Ecto neural progenitor cell (in vitro differentiated cells): ENCODE measurements at places on chromosomes 6 and 20.

DNA sequence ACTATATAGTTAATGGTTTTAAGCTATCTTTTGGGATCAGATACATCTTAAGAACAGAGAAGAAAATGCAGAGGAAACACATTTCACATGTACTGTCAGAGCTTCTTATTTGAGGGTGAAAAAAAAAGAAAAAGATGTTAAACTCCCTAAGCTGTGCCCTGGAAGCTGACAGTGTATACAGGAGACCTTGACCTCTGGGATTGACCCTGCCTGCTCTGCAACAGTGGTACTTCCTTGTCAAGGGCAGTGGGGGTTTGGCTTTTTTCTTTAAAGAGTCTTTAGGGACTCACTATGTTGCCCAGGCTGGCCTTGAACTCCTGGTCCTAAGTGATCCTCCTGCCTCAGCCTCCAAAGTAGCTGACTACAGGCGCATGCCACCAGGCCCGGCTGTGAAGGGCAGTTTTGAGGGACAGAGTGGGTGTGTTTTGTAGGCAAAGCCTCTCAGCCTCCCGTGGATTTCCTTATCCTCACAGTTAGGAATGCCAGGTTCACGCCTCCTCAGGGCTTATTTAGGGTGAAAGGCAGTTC lies 60.6 kb upstream of the SLC22A1 start:
- DNase-seq, result no peak

DNA sequence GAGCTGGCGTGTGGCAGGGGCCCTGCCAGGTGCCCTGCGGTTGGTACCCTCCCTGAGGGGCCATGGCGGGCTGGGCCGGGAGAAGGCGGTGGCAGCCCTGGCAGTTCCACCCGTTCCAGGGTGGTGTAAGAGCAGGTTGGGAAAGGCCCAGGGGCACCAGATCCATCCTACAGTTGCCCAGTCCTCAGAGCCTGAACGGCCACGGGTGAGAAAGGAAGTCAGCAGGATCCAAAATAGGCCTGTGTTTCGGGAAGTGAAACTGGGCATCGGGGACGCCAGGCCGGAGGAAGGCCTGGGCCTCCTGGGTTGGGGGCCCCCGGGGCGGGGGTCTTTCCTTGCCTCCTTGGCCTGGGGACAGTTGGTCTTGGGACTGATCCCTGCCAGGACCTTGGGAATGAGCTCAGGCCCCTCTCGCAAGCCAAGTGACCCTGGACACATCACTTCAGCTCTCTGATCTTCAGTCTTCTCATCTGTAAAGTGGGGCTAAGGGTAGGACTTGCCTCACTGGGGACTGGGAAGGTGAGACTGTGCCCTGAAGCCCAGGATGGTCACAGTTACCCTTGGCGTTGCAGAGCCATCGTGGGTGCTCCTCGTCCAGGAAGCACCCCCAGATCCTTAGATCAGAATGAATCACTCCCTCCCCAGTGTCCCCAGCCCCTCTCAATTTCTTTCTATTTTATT lies 18.1 kb upstream of the NOL4L start:
- DNase-seq, result no peak

- DNase-seq, result no peak
Measured at GRCh38 chr6:113451049-113451448, 406.1 kb upstream of the MARCKS start.

DNA sequence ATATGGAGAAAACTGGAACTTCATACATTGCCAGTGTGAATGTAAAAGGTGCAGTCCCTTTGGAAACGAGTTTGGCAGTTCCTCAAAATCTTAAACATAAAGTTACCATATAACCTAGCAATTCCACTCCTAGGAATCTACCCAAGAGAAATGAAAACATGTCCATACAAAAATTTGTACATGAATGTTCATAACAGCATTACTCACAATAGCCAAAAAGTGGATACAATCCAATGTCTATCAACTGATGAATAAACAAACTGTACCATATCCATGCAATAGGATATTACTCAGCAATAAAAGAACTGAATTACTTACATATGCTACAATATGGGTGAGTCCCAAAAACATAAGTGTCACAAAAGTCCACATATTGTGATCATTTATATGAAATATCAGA lies 48.7 kb upstream of the ERVFRD-1 start:
- DNase-seq, result no peak

- DNase-seq, result no peak
Measured at GRCh38 chr20:16011056-16011455, 562.2 kb downstream of the KIF16B start.

DNA sequence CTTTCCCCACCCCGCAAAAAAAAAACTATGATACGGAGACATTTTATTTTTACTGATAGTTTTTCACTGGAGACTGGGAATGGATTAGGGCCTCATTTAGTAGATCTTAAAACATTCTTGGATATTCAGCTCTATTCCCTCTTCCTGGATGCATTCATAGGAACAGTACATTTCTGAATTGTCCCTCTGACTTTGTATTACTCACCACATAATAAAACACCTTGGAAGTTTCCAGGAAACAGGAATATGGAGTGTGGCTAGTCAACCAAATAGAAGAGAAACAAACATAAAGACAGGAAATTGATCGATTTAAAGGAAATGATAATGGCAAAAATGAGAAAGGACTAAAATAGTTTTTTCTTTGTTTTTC lies 147.7 kb downstream of the GPX5 start:
- DNase-seq, result no peak

- peak; percentile 53 for DNase-seq
Measured at GRCh38 chr6:81075974-81076373, 676.5 kb downstream of the TENT5A start.

- peak; percentile 95 for DNase-seq
Measured at GRCh38 chr20:49982346-49983122, at the start of gene SNAI1. TSS of gene SNAI1 (plus strand) at chr20:49982980. CDS start at chr20:49983060, 80 bp downstream.

GRCh38 chr20:16514140-16514539 lies 59.1 kb downstream of the KIF16B start:
- no peak for DNase-seq

- no peak for DNase-seq
Measured at GRCh38 chr6:103617642-103618041, 1242.1 kb downstream of the HACE1 start.

DNA sequence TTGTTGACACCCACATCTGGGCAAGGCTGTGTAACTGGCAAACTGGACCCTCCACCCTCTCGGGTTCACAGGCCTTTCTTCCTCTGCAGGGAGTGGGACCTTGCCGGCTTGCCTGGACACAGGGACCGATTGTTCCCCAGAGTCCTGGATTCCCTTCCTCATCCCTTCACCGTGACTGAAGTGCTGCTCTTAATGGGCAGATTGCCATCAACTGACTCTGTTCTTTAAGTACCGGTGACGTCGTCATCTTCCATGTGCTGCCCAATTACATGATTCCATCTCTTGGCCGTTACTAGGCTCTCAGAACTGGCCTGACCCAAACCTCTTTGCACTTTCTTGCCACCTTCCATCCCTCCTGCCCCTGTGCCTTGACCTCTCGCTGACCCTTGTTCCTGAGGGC lies 85.4 kb downstream of the EYA4 start:
- DNase-seq, result no peak

- no peak for DNase-seq
Measured at GRCh38 chr6:108598305-108598863, 37.7 kb downstream of the FOXO3 start.

DNA sequence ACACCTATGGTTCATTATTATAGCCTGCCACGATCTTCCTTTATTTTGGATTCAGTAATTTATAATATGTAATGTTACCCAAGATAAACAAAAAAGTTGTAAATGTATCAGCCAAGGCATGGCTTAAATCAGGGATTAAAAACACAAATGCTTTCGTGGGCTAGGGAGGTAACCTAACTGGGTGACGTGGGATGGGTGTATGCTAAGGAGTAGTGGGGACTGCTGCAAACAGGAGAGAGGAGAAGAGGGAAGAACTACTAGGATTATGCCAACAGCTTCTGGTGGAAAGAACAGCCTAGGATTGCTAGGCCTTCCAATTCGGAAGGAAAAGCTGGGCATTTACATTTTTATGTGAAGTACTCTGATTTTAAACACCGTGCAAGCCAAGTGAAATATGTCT lies 244.8 kb upstream of the POU3F2 start:
- DNase-seq, result no peak

DNA sequence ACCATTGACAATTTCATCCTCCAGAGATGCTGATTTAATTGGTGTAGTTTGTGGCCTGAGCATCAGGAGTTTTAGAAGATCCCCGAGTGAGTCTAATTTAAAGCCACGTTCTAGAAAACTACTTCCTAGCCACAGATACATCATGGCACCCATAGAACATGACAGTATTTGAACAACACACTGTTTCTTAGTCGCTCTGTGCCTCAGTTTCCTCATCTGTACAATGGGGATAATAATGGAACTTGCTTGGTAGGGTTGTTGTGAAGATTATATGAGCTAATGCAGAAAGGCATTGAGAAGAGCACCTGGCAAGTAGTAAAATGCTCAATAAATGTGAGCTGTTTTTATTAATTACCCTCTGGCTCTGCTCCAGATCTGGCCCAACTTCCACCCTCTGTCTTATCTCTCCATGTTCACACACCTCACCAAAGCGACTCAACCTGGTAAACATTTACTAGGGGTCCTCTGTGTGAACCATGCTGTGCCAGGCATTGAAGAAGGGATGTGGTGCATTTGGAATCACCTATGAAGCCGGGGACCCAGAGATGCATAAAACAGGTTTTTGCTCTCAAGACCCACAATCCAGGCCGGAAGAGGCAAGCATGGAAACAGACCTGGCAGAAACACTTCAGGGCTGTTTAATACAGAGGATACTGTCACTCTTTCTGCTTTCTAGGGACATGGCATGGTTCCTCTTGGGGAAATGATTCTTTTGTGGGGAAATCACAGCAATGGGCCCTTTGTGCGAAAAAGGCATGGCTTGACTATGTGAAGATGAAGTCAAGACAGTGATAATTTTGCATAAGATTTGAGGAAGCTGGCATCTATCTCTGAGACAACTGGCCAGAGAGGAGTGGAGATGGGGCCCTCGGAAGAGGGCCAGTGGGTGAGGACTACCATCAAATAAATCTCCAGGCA lies 16.2 kb upstream of the MRPS18A start:
- no peak for DNase-seq

DNA sequence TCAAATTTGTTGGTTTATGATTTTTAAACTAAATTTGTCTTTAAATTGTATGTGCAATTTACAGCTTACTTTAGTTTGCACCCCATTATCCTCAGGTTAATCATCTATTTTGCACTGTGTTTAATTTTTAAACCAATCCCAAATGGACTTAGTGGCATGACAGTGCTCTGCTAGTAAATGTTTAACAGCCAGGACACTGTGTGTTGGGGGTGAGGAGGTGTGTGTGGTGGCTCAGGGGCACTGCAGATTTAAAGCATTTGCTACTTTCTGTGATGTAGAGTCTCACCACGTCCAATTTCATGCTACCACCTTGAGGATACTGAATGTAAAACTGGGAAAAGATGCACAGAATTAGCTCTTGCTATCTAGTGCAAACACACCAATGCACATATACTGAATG lies 225.7 kb downstream of the HAO1 start:
- no peak for DNase-seq

- no peak for DNase-seq
Measured at GRCh38 chr6:156884306-156884705, 107.1 kb downstream of the ARID1B start.

DNA sequence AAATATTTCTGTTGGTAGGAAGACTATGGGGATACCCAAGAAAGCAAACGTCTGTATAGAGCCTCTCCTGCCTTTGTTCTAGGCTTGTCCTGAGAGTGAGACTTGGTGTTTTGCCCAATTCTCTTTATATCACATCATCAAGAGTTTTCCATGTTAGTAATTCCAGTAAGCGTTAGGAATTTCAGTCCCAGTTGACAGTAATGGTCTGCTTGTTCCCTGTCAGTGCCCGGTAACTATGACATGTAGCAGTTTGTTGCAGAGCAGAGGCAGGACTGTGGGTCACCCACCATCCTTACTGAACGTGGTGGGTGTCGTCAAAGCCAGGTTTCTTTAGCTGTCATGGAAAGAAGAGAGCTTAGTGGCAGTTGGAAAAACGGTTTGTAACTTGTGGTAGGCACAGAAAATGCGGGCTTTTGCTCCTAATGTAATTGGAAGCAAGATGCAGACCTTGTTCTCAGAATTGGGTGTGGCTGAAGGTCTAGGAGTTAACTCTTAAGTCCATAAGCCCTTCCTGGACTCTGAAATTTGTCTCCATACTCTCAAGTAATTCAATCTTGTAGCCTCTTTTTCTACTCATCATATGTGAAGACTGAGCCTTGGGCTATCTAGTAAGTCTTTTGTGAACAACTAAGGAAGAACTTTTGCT lies 188.8 kb downstream of the TMEM242 start:
- DNase-seq, result no peak

DNA sequence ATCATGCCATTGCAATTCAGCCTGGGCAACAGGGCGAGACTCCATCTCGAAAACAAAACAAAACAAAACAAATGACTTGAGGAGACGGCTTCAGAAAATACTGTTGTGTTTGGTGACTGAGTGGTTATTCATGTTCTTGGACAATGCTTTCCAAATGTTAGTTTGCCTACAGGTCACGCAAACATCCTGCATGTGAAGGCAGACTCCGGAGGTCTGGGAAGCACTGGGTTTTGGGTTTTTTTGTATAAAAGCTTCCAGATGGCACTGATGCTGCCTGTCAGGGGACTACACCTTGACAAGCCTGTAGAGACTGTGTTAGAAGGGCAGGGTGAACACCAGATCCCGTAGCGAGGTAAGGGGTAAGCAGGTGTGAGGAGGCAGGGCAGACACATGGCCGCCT lies 81.7 kb downstream of the THBS2 start:
- no peak for DNase-seq

DNA sequence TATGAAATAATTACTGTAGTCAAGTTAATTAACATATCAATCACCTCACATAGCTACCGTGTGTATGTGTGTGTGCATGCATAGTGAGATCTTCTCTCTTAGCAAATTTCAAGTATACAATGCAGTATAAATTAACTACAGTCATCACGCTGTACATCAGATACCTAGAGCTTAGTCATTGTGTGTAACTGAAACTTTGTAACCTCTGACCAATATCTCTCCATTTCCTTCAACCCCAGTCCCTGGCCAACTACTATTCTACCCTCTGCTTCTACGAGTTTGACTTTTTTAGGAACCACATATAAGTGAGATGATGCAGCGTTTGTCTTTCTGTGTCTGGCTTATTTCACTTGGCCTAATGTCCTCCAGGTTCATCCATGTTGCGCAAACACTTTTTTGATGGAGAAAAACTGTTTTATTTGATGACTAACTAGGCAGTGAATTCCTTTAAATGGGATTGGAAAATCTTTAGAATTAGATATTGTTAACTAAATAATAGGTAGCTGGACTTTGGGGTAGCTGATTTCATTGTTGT lies 459.5 kb downstream of the DHX35 start:
- no peak for DNase-seq

DNA sequence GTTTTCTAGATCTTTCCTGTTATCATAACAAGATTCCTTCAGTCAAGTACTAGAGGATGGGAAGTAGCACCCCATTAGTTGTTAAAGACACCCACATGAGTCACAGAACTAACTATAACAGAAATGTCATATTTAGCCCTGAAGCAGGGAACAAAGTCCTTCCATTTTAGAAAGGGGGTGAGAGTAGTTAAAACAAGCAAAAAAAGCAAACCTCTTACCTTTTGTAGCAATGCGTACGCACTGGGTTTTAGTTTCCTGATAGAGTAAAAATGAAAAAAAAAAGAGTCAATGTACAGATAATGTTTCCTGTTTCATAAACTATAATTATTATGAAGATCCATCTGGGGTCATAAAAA lies 163.7 kb upstream of the THEMIS start:
- no peak for DNase-seq
